Breast epithelium (tissue), 4 donors: ENCODE measurements at places on chromosomes 2 and 18. TPM values are rescaled to one million over a fixed set of nuclear protein-coding genes. Genes with fewer than 3 reads are reported as not detected.

AQP12B gene
- not detected for total RNA-seq

ZNF521 gene
- 30.2 TPM for total RNA-seq

TTR gene
- total RNA-seq, result not detected

TDRD15 gene
- total RNA-seq, result 0.59 TPM

OXER1 gene
- total RNA-seq, result 1.0 TPM

TBR1 gene
- total RNA-seq, result not detected

EFHD1 gene
- 52.8 TPM for total RNA-seq

GAREM1 gene
- 7.8 TPM for total RNA-seq

CD302 gene
- 141 TPM for total RNA-seq

LAMA1 gene
- 14.7 TPM for total RNA-seq

IL36RN gene
- not detected for total RNA-seq

UGT1A10 gene
- total RNA-seq, result not detected

LINC00305 gene
- total RNA-seq, result not detected

PCARE gene
- total RNA-seq, result not detected

ZC3H6 gene
- 18.2 TPM for total RNA-seq

NEB gene
- 2.0 TPM for total RNA-seq

UGT1A6 gene
- total RNA-seq, result not detected

ARHGAP15 gene
- 8.9 TPM for total RNA-seq

DNA sequence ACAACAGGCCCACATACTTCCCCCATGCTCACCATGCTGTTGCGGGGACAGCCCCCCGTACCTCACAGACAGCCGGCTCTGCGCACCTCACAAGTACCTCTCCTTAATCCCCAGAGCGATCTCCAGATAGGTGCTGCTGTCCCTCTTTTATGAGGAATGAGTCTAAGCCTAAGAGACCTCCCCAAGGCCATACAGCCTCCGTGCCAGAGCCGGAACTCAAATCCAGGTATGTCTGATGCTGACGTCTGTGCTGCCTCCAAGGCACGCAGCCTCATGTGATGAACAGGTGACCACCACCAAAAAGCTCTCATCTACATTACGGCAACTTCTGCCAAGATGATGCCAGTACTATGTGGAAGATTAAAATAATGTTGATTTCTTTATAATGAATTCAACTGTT lies 85.2 kb downstream of the EIPR1 start:
- DNase-seq, result no peak

- no peak for DNase-seq
Measured at GRCh38 chr2:193350509-193350908, 1155.8 kb upstream of the TMEFF2 start.

DNA sequence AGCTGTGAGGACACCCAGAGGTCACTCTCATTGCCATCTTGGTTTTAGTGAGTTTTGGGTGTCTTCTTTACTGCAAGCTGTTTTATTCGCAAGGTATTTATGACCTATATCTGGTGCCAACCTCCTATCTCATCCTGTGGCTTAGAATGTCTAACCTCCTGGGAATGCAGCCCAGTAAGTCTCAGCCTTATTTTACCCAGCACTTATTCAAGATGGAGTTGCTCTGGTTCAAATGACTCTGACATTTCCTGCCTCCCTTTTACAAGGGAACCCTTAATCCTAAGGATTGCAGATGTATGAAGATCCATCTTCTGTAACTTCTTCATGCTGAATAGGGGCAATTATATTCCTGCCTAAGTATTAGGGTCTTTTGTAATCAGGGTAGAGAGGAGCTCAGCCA lies 708.0 kb downstream of the TMEM182 start:
- DNase-seq, result no peak

DNA sequence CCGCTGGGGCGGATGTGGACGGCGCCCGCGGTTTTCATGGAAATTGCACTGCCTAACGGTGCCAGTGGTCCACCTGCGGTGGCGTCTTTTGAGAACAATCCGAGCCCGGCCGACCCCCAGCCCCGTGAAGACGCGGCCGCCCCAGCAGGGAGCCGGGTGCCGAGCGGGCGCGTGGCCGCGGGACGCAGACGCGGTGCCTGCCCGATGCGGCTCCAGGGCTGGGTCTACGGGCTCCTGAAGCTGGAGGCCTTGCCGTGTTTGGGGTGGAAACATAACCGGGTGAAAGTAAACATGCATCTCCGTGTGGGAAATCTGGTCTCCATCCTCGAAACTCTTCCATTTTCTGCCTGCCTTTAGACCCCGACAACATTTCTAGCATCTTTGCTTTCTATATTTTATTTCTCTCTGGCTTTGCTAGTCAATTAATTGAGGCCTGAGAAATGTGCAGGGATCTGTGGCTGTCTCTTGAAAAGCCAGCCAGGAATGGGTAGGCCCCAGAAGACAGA lies 572 bp downstream of the INPP4A start:
- DNase-seq, result no peak

- no peak for DNase-seq
Measured at GRCh38 chr18:3016585-3017297, 3.8 kb upstream of the LPIN2 start.

DNA sequence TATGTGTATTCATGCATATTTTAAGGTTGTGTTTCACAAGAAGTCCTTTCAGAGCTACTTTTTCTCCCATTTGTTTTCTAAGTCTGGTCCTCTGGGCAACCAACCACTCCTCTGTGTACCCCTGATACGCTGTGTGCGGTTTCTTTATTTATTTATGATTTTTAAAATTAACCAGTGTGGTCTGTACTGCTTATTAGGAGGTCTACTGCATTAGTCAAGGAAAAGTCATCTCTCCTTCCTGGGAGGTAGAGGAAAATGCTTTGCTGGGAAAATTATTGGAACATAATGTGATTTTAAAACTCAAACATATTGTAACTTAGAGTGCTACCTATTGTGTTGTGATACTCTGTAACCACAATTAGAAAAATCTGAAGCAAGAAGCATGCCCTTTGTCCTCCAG lies 1404.3 kb downstream of the SUCLG1 start:
- DNase-seq, result no peak

GRCh38 chr18:21177822-21178221 lies 64.2 kb upstream of the GREB1L start:
- DNase-seq, result no peak

DNA sequence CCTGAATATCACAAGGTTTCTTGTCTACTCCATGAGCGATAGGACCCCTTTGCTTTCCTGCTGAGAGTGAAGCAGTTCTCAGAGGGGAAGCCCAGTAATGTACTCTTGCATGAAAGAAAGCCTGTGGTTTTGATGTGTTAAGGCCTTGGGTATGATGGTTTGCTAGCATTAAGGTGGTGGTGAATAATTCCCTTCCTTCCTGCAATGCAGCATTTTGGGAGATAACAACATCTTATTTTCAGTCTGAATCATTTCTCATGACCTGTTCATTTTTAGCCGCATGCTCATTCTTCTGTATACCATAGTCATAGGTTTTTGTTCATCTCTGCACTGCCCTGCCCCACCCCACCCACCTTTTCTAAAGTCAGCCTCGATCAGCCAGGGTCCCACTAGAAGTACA lies 66.2 kb downstream of the HNMT start:
- DNase-seq, result no peak

- DNase-seq, result no peak
Measured at GRCh38 chr2:98713332-98714015, 17.5 kb downstream of the MGAT4A start.

- no peak for DNase-seq
Measured at GRCh38 chr18:48867978-48868377, 82.8 kb downstream of the SMAD7 start.

GRCh38 chr18:38042211-38042890 lies 476.8 kb upstream of the CELF4 start:
- DNase-seq, result no peak

- DNase-seq, result no peak
Measured at GRCh38 chr2:36871068-36871707, 95.1 kb downstream of the STRN start.

- DNase-seq, result no peak
Measured at GRCh38 chr2:44674473-44675284, 266.8 kb upstream of the SIX3 start.

GRCh38 chr18:76957384-76958355 lies 135.3 kb downstream of the ZNF236 start:
- DNase-seq, result no peak

- no peak for DNase-seq
Measured at GRCh38 chr2:235858881-235859280, 309.3 kb downstream of the GBX2 start.

DNA sequence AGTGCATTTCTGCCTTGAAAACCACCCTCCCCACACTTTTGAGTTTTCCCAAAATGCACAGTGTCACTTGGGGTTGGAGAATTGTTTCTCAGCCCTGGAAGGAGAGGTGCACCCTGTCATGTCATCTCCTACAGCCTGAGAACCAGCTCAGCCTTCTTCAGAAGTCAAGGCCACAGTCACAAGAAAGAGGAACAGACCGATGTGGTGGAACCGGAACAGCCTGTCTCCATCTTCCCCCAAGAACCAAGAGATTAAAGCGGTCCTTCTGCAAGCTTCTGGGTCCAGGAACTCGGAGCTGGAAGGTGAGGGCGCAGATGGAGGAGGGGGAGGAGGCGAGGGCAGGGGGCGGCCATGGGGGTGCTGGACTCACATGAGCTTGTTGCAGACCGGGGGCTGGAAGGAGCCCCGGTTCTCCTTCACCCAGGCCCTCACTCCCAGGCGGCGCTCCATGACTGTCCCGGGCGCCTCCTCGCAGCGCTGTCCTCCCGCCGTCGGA lies 248 bp downstream of the HAAO start:
- no peak for DNase-seq

DNA sequence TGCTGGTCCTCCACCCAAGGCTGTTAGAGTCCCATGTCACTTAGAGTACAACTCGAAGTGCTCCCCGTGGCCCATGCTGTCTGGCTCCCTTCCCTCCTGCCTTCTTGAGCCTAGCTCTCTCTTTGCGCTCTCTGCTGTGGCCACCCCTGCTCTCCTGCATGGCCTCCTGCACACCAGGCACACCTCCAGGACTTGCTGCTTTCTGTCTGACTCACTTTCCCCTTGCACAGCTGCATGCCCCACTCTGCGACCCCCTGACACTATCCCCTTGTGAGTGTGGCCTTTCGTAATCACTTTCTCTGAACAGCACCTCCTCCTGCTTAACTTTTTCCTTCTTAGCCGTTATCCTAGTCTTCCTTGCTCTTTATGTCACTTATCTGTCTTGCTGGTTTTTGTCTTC lies 343.6 kb downstream of the TGIF1 start:
- DNase-seq, result no peak

DNA sequence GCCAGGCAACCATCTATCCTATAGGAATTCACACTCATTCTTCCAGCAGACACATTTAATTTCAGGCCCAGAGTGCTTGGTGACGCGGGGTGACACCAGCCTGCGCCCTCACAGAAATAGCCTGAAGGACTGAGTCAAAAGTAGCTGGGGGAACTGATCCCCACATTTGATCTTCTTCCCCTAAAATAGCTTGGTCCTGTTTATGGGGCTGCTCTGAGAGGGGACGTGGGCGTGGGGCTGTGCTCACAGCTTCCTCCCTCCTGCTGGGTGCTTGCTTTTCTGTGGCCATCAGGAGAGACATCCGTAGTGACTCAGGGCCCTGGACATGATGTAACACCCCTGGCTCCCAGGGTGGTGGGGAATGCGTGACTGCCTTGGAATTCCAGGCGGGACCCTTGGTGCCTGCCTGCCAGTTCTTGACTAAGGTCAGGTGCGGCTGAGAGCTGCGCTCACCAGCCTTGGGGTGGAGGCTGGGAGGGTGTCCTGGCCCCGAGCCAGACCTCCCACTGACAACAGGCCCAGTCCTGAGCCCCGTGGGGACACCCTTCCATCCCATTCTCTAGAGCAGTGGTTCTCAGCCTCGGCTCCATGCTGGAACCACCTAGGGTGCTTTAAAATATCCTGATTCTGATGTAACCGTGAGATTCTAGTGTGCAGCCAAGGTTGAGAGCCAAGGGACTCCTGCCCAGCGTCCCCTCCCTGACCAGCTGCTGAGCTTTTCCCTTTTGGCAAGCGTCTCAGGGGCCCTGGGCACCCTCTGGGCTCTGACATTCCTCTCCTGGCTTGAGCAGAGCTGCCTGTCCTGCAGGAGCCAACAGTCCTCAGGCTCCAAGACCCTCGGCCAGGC lies 47.4 kb upstream of the SMAD7 start:
- no peak for DNase-seq

GRCh38 chr2:239269173-239269885 lies 131.5 kb downstream of the HDAC4 start:
- DNase-seq, result no peak

- no peak for DNase-seq
Measured at GRCh38 chr2:205287316-205287715, 395.0 kb upstream of the NRP2 start.

DNA sequence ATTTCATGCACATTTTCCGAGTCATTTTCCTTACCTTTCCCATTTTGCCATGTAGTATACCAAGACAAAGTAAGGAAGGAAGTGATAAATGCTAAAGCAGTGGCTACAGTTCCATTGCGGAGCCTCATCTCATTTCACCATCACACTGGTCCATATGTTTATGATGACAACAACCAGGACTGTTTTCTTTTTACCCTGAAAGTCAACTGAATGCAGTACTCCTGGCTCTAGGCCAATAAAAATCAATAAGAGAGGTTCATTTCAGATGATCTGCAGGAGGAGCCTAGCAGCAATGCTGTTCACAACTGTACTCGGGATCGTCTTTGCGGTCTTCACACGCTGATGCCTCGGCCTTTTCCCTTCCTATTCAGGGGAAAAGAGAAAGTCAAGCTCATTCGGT lies 4.7 kb downstream of the MGAT4A start:
- no peak for DNase-seq

- no peak for DNase-seq
Measured at GRCh38 chr2:216493334-216493685, 5.3 kb upstream of the RPL37A start.

DNA sequence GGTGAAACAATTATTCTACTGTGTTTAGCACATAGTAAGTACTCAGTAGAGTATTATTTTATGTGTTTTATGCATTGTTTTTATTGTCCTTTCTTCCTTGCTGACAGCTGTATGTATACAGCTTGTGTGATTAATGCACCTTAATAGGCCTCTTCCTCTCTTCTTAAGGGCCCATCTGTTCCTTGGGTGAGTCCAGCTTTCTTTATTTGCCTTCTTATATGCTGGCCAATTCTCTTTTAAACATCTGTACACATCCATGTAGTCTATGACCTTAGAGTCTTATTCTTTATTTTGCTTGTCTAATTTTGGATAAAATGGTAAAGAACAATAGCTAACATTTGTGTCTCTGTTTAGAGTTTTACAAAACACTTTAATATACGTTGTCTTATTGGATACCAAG lies 333.7 kb upstream of the MEIS1 start:
- DNase-seq, result no peak

- no peak for DNase-seq
Measured at GRCh38 chr2:199348871-199349270, 108.9 kb downstream of the SATB2 start.

GRCh38 chr2:177998006-177998405 lies 74.6 kb downstream of the PDE11A start:
- DNase-seq, result no peak

- DNase-seq, result no peak
Measured at GRCh38 chr2:134432435-134432883, 178.6 kb downstream of the MGAT5 start.

GRCh38 chr2:156476850-156477206 lies 40.6 kb downstream of the GPD2 start:
- DNase-seq, result no peak

- no peak for DNase-seq
Measured at GRCh38 chr2:193965263-193965662, 1691.8 kb upstream of the SLC39A10 start.

- no peak for DNase-seq
Measured at GRCh38 chr2:187224989-187225388, 223.1 kb downstream of the CALCRL start.

- no peak for DNase-seq
Measured at GRCh38 chr18:9062418-9062751, 40.1 kb upstream of the NDUFV2 start.
